ENCODE measurements at places on chromosomes 6 and 20.

DNA sequence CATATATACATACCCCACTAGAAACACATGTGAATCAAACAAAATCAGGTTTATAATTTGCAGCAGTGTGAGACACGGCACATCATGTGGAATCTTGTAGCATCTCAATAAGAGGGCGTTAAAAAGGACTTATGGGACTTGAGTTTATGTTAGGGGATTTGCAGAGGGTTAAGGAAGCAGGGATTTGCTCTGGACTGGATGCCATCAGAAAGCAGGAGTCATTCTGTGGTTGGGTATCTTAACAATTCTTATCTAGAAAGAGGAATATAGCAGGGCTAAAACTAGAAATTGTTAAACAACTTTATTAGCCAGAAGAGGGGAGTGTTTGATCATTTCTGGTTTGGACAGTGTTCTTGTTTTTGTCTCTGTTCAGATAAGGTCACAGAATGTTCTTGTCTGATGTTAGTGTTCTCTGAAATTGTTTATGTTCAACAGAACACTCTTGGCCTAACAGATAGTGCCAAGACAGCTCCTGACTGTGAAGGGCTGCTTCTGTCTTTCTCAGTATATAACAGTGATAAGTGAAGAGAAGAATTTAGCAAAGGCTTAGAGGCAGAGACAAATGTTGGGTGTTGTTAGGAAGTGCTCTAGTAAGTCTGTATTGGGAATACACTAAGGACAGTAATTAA is 39.2 kb downstream of the LIN28B start:
- peak; percentile 30 for DNase-seq

GRCh38 chr6:107871976-107872375 is 47.9 kb upstream of the SCML4 start:
- peak; percentile 18 for DNase-seq

GRCh38 chr6:43246301-43247113 is 3.2 kb downstream of the TTBK1 start:
- DNase-seq = no peak

DNA sequence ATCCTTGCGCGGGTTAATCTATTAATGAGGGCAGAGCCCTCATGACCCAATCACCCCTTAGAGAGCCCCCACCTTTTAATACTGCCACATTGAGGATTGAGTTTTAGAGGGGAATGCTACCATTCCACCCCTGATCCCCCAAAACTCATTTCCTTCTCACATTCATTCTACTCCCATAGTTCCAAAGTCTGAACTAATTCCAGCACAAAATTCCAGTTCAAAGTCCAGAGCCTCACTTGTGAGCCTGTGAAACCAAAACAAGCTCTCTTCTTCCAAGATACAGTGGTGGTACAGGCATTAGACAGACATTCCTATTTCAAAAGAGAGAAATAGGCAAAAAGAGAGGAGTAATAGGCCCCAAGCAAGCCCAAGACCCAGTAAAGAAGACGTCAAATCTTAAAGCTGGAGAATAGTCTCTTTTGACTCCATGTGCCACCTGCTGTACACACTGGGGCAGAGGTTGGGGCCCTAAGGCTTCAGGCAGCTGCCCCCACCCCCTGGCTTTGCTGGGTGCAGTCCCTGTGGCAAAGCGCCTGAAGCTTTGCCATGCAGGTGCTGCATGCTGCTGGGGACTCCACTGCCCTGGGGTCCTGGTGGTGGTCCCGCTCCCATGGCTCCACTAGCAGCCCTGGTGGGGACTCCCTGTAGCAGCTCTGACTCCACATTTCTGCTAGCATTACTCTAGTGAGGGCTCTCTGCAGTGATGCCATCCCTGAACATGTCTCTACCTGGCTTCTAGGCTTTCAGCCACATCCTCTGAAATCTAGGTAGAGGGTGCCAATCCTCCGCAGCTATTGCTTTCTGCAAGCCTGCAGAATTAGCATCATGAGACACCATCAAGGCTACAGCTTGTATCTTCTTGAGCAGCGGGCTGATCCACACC is 41.3 kb downstream of the RSPH3 start:
- DNase-seq = no peak

GRCh38 chr20:33202451-33202850 is 14.7 kb upstream of the BPIFA3 start:
- DNase-seq = no peak

DNA sequence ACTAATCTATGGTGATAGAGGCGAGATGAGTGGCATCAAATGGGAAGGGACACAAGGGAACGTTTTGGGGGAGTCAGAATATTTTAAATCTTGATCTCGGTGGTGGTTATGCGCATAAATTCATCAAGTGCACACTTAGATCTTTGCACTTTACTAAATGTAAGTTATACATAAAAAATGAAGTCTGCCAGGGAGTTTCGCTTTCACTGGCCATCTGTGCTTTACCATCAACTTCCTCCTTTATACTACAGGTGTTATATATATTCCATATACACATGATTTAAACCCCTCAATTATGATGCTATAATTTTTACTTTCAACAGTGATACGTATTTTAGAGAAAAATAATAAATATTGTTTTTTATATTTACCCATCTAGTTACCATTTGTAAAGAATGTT is 97.6 kb upstream of the AKIRIN2 start:
- DNase-seq = no peak

DNA sequence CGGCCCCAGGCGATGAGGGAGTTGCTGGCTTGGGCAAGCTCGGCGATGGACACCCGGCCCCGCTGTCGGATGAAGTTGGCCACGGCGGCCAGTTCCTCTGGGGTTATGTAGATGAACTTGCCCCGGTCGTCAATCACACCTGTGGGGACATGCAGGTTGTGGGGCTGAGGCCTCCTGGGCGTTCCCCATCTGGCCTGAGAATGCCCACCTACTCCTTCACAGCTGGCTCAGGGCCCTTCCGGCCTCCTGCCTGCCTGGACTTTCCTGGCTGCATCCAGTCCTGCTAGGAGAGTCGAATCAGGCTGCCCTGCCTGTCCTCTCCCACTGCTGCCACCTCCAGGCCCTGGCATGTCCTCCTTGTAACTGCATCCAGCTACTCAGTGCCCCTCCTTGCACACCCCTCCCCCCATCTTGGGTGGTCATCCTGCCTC is 13.8 kb downstream of the DDRGK1 start:
- no peak for DNase-seq

GRCh38 chr20:46991880-46992639 is 97.4 kb downstream of the EYA2 start:
- no peak for DNase-seq

- no peak for DNase-seq
Measured at GRCh38 chr6:123091896-123092271, 95.8 kb downstream of the CLVS2 start.

GRCh38 chr20:43243672-43244269 is 54.1 kb upstream of the PTPRT start:
- no peak for DNase-seq

- DNase-seq = no peak
Measured at GRCh38 chr6:108585359-108585758, 24.6 kb downstream of the FOXO3 start.

- DNase-seq = no peak
Measured at GRCh38 chr6:111809264-111809663, 64.0 kb downstream of the FYN start.

GRCh38 chr6:141212296-141212695 is 920.4 kb upstream of the GJE1 start:
- no peak for DNase-seq
